NCI-H1417 (cell line): ENCODE measurements at places on chromosomes 2 and 18.

DNA sequence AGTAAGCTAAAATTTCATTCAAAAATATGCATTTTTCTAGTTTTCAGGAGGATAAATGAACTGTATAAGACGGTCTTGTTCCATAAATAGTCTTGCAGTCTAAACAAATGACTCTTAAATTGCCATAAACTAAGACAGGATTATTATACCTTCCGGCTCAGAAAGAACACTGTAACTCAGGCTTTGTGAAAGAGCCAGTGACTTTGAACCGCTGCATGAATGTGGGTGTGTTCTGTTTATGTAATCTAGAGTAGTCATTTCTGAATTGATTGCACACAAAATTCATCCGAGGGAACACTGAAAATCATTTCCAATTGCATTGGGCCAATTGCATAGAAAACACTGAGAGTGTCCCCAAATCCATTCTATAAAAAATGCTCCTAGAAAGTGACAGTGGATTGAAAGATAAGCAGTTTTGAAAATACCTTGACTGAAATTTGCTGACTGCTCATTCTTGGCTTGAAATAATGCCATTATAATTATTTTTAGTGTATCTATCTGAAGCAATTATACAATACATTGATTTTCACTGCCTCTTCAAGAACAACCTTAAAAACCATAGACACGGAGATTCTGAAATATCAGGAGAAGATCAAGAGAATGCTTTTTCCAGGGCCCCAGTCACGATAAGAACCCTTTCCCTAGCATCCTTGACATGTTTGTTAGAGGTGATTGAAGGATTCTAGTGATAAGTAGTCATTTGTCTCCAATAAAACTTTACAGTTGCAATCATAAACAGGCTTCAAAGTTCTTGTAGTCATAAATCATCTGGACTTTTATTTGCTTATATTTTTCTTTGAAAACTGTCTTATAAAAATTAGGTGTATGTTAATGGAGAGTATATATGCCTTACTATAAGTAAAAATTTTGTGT lies 55.4 kb downstream of the CNTNAP5 start:
- no peak for DNase-seq

DNA sequence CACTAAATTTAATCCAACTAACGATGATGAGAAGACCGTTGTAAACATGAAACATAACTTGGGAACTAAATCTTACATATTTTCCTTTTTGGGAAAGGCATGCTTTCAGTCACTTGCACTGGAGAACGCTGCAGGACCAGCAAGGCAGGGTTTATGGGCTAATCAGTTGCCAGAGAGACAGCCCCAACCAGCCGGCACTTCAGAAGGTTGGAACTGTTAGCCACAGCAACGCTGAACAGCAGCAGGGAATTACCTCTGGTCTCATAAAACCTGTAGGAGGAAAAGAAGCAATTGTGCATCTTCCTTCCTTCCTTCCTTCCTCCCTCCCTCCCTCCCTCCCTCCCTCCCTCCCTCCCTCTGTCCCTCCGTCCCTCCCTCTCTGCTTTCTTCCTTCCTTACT lies 33.9 kb upstream of the SIX2 start:
- DNase-seq: peak; percentile 41

- DNase-seq: no peak
These were observed 25.3 kb downstream of the LAMA3 start for GRCh38 chr18:23714576-23714975.

GRCh38 chr2:84029903-84030575 lies 429.0 kb downstream of the SUCLG1 start:
- no peak for DNase-seq

DNA sequence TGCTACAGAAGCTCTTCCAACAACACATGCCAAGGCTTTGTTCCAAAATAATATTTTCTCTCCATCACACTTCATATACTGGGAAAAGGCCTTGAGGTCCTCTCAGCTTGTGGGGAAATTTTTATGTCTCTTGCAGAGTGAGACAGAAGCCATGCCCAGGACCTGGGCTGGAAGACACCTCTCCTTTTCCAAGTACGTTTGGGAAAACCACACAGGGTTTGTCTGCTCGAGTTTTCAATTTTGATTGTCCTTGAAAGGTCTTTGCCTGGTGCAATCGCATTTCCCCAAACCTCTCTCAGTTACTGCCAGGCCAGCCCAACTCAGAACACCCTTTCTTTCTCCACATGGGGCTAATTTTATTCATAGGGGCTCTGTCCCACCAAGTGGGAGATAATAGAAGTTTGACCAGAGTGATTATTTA lies 272.2 kb downstream of the OSR1 start:
- DNase-seq: no peak
